ENCODE measurements at places on chromosomes 13 and 19.

DNA sequence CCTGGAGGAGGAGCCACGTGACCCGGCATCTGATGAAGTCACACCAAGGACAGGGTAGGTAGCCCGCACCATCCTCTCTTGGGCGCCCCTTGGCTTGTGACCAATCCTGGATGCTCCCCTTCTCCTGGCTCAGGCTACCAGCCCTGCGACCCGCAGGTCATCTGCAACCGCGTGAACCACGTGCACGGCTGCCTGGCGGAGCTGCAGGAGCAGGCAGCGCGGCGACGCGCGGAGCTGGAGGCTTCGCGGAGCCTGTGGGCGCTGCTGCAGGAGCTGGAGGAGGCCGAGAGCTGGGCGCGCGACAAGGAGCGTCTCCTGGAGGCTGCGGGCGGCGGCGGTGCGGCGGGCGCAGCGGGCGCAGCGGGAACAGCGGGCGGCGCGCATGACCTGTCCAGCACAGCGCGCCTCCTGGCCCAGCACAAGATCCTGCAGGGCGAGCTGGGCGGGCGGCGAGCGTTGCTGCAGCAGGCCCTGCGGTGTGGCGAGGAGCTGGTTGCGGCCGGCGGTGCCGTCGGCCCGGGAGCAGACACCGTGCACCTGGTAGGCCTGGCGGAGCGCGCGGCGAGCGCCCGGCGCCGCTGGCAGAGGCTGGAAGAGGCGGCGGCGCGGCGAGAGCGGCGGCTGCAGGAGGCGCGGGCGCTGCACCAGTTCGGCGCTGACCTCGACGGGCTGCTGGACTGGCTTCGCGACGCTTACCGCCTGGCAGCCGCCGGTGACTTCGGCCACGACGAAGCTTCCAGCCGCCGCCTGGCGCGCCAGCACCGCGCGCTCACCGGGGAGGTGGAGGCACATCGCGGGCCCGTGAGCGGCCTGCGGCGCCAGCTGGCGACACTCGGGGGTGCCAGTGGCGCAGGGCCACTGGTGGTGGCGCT, 45.9 kb downstream of the SPTBN4 start:
- no peak for DNase-seq

- DNase-seq = no peak
Measured at GRCh38 chr19:14525729-14526128, 3.7 kb upstream of the TECR start.

- no peak for DNase-seq
Measured at GRCh38 chr19:6886277-6886897, 992 bp upstream of the ADGRE1 start.

GRCh38 chr19:18718015-18718526, 34.6 kb downstream of the CRTC1 start:
- DNase-seq = no peak

DNA sequence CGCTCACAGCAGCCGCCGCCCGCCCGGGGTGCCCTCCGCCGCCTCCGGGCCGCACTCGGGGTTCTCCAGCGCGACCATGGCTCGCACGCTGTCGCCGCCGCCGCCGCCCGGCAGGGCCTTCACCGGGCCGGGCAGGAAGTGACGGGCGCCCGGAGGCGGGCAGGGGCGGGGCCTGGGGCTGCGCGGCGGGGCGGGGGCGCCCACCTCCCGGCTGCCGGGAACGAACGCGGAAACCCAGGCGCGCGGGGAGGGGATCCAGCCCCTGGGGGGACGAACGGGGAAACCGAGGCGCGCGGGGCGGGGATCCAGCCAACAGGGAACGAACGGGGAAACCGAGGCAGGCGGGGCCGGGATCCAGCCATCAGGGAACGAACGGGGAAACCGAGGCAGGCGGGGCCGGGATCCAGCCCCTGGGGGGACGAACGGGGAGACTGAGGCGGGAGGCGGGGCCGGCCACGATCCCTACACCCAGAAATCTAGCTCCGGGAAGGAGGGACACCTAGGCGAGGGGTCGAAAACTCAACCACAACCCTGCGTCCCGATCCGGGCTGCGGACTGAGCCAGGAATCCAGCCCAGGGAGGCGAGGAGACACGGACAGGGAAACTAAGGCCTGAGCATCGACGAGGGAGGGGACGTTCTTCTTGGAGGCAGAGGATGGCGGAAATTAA, at the start of gene R3HDM4:
Gene R3HDM4, minus strand, starts transcription at position 140 of the 669 bp plus-strand sequence. Its CDS starts 62 bp downstream, at position 78.
- DNase-seq = peak; percentile 71

All from stimulated activated CD8-positive, alpha-beta memory T cell treated with anti-CD3 and anti-CD28 coated beads, Interleukin-4, amount 100 ng/mL, for 4 hours (primary cell).